ENCODE measurements at places on chromosomes 2 and 18. TPM values are rescaled to one million over a fixed set of nuclear protein-coding genes. Genes with fewer than 3 reads are reported as not detected.

- DNase-seq: no peak
Measured at GRCh38 chr18:55003695-55004094, 44.4 kb upstream of the CCDC68 start.

DNA sequence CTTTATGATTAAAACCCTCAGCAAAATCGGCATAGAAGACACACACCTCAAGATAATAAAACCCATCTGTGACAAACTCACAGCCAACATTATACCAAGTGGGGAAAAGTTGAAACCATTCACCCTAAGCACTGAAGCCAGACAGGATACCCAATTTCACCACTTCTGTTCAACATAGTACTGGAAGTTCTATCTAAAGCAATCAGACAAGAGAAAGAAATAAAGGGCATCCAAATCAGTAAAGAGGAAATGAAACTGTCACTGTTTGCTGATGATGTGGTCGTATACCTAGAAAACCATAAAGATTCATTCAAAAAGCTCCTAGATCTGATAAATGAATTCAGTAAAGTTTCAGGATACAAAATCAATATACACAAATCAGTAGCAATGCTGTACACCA lies 16.4 kb upstream of the RPRD1A start:
- DNase-seq: no peak

DNA sequence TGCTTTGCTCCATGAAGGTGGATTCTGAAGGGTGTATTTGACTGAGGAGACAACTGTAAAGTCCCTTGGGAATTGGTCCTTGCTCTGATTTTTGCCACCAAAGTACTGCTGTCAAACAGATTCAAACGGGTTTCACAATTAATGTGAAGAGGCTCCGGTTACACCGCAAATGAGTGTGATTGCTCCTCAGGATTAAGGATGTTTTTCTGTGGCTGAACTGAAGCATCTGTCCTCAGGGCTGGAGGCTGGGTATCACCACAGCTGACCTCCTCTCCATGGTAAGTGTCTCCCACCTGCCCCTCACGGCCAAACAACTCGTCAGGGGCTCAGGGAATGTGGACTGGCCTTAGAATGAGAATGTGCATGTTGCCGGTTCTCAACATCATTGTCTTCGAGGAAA lies 130.4 kb upstream of the NDUFV2 start:
- DNase-seq: no peak

- no peak for DNase-seq
Measured at GRCh38 chr18:41162191-41162590, 792.8 kb upstream of the PIK3C3 start.

DNA sequence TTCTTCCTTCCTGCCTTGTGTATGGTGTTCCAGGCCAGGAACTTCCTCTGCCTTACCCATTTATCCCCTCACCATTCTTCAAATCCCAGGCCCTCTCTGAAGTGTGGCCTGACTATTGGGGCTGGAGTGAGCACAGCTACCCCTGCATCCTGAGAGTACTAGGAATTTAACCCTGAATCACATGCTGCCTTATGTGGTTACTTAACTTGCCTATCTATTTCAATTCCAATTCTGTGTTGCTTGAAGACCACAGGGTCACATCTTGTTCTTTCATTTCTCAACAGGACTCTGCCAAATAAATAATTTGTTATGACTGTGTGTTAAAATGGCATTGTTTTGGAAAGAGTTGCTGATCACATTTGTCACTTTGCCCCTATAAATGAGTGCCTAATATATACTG lies 108.6 kb downstream of the CERS6 start:
- no peak for DNase-seq

GRCh38 chr2:224174990-224175389 lies 135.9 kb upstream of the SERPINE2 start:
- no peak for DNase-seq

- no peak for DNase-seq
Measured at GRCh38 chr2:120489023-120489422, 143.1 kb downstream of the INHBB start.

FABP1 gene
- not detected for total RNA-seq

PARD3B gene
- 0.07 TPM for total RNA-seq

Data from activated CD4-positive, alpha-beta memory T cell treated with anti-CD3 and anti-CD28 coated beads for 36 hours (primary cell).